ENCODE measurements at places on chromosomes 5 and 9.

DNA sequence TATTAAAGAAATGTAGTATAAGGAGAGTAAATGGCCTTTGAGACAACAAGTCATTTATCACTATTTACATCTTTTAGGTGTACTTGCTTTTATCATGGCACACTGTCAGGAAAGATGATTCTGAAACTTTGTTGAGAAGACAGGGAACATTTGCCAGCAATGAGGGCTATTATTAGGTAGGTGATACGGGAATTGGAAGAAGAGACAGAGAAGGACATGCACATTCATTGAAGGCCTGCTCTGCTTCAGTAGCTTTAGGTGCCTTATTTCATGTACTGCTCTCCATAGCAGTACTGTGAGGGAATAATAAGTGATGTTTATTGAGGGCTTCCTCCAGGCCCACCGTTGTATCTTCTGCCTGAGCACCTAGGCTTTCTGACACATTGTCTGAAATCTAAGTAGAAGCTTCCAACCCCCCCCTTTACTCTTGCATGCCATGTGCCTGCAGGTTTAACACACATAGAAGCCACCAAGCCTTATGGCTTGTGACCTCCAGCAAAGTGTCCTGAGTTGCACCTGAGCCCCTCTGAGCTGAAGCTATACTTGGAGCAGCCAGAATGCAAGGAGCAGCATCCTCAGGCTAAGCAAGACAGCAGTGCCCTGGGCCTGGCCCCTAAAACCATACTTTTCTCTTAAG is 275.2 kb upstream of the VLDLR start:
- DNase-seq = no peak
- H3K36me3 ChIP-seq = no peaks in the 10 kb centered on the region
- no peak overlapping the region for H3K27ac ChIP-seq

DNA sequence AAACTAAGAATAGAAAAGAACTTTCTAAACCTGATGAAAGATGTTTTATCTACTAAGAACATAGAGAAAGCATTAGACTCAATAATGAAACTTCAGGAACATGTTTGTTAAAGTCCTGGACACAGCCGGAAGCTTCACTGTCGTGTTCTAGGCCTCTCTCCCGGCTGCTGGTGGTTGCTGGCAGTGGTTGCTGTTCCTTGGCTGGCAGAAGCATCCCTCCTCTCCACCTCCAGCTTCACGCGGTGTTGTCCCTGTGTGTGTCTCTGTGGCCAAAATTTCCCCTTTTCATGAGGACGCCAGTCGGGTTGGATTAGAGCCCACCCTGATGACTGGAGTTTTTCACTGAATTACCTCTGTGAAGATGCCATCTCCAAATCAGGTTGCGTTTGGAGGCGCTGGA is 6.5 kb upstream of the MED10 start:
- H3K4me1 ChIP-seq = no peaks in the 10 kb centered on the region
- H3K27ac ChIP-seq = no peak overlapping the region
- no peaks in the 10 kb centered on the region for H3K36me3 ChIP-seq
- H3K4me3 ChIP-seq = no peak overlapping the region
- DNase-seq = no peak
- no peaks in the 10 kb centered on the region for H3K27me3 ChIP-seq

DNA sequence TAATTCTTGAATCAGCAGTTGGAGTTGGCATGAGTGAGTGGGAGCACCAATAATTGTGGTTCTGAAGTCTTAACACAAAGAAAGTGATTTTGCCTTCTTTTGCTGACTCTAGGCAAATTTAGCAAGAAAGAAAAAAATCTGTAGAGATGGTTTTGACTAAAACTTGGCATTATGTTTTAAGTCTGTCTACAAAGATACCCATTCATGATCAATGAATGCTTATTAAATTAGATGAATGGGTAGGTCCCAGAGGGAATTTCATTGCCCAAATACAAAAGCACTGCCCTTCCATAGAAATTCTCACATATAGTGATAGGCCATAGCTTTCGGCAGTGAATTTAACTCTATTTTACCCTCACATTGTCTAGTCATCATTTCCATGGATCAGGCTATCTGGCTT is 428.6 kb upstream of the ADAMTSL1 start:
- H3K27ac ChIP-seq = no peak overlapping the region
- no peaks in the 10 kb centered on the region for H3K36me3 ChIP-seq
- no peak for DNase-seq
- H3K4me1 ChIP-seq = no peaks in the 10 kb centered on the region

- peak overlapping the region; percentile 51 for H3K27ac ChIP-seq
- peaks cover 48% of the 10 kb centered on the region for H3K4me1 ChIP-seq
- H3K4me3 ChIP-seq = no peak overlapping the region
- H3K36me3 ChIP-seq = no peaks in the 10 kb centered on the region
- H3K27me3 ChIP-seq = no peaks in the 10 kb centered on the region
Measured at GRCh38 chr5:14269395-14269794, 126.3 kb downstream of the TRIO start.

DNA sequence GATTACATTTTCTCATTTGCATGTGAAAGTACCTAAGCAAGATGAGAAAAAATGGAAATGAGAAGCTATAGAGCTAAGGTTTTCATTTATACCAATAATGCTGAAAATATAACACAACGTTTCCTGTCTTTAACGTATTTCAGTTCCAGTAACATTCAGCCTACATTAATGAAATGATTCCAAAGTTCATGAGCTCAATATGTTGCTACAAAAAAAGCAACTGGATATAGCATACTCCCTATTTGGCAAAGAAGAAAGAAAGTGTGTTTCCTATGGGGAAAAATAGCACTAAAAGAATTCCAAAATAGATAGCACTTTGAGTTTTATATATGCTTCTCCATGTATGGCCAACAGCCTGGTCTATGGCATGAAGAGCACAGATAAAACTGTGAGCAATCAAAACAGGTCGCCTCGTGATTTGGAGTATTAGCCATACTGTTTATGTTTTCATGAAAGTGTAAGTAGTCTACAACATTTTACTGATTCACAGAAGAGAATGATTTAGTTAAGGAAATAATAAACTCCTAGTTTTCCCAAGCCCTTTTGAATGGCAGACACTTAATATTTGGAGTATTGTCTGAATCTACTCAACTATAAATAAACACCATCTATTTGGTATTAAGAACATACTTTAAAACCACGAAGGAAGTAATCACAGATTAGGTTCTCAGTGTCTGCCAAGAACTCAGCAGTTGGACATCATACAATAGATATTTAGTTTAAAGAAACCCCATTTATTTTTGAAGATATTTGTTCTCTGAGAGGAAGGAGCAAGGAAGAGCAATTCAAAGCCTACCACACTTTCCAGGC is 258.7 kb upstream of the RASA1 start:
- DNase-seq = no peak
- H3K27ac ChIP-seq = no peak overlapping the region
- H3K36me3 ChIP-seq = no peaks in the 10 kb centered on the region
- no peak overlapping the region for H3K4me3 ChIP-seq
- no peaks in the 10 kb centered on the region for H3K4me1 ChIP-seq
- no peaks in the 10 kb centered on the region for H3K27me3 ChIP-seq

Measured in vagina (tissue), 2 donors.